Lower leg skin (tissue), 4 donors: ENCODE measurements at places on chromosomes 6 and 20. TPM values are rescaled to one million over a fixed set of nuclear protein-coding genes. Genes with fewer than 3 reads are reported as not detected.

The FOXC1 gene
- total RNA-seq = 39.0 TPM

The OR2J2 gene
- not detected for total RNA-seq

- no peak for DNase-seq
Measured at GRCh38 chr20:6007529-6008103, 46.2 kb downstream of the LRRN4 start.

GRCh38 chr6:149646599-149646998 lies 1.9 kb downstream of the KATNA1 start:
- DNase-seq = no peak

DNA sequence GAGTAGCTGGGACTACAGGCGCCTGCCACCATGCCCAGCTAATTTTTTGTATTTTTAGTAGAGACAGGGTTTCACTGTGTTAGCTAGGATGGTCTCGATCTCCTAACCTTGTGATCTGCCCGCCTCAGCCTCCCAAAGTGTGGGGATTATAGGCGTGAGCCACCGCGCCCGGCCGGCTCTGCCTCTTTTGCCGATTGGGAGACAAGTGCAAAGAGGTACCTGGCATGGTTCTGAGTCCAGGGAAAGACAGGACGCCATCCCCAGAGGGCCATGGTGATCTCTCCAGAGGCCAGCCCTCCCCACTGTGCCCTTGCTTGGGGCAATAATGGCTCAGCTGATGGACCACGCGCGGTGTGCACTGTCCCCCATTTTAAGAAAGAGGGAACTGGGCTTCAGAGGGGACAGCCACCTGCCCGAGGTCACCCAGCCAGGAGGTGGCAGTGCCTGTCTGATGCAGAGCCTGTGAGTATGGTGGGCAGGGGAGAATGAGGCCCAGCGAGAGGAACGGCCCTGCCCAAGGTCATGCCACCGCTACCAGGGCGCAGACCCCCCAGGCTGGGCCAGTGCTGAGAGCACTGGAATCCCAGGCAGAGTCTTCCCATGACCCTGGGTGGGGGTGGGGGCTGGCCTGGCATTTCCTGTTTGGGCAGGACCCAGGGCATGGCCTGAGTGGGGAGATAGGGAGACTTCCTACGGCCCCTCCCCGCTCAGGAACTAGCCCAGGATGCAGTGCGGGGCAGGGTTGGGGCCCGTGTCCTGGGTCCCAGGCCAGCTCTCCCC lies 61.0 kb downstream of the SNAI1 start:
- no peak for DNase-seq

GRCh38 chr6:129429956-129430355 lies 280.0 kb downstream of the ARHGAP18 start:
- no peak for DNase-seq

DNA sequence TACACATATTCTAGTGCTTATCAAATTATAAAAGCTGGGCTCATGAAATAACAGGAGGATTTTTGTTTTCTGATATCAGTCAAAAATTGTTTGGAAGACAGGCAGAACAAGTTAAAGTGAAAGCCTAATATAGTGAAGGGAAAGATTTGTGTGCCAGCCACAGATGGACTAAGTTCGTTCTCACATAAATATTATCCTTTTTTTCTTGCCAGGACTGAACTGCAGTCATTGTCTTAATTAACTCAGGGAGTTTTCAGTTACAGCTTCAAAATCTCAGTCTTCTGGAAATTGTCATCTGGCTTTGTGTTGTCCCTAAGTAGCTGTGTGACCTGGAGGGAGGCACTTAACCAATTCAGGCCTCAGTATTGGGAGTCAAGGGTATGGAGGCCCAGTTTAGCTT lies 40.7 kb downstream of the PLCB4 start:
- DNase-seq = no peak

The HCRTR2 gene
- total RNA-seq = 0.30 TPM

- no peak for DNase-seq
Measured at GRCh38 chr6:167566711-167567141, 241.8 kb downstream of the TTLL2 start.

The LY86 gene
- total RNA-seq = not detected

- DNase-seq = no peak
Measured at GRCh38 chr6:41722969-41723529, 12.4 kb downstream of the TFEB start.

- no peak for DNase-seq
Measured at GRCh38 chr6:117919775-117920729, 13.0 kb downstream of the SLC35F1 start.

DNA sequence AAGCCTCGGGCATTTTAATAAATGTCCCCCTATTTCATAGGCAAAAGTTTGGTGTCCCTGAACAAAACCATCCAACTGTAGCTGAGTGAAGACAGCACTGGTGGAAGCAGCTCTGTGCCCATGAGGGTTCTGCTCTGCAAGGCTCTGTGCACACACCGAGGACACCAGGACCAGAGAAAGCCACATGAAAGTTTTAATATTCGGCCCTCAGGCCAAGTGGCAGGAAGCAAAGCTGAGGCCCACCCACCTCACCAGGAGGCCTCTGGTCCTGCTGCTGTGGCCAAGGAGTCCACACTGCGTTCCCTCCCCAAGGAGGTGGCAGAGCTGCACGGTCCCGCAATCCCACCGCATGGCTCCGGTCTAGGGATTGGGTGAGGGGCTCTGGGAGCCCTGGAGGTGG lies 62.6 kb upstream of the RPS6KA2 start:
- no peak for DNase-seq

- DNase-seq = no peak
Measured at GRCh38 chr6:139406577-139407343, 32.3 kb upstream of the CITED2 start.

The TRIM31 gene
- total RNA-seq = not detected

The LBP gene
- not detected for total RNA-seq

DNA sequence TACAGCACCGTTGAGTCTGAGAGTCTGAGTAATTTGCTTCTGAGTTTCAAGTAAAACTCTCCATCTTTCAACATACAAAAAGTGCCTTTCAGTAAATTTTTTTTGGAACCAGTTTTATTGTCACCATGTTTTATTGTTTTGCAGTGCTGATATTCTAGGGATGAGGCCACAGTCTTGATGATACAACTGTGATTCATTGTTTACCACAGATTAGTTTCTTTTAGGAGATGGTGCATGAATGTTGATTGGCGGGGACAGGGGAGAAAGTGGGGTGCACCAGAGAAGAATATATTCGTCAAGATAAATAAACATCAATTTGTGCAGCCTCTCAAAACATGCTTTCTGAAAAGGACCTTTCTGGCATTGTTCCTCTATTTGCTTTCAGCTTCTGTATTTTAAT lies 109.0 kb downstream of the MCHR2 start:
- no peak for DNase-seq

DNA sequence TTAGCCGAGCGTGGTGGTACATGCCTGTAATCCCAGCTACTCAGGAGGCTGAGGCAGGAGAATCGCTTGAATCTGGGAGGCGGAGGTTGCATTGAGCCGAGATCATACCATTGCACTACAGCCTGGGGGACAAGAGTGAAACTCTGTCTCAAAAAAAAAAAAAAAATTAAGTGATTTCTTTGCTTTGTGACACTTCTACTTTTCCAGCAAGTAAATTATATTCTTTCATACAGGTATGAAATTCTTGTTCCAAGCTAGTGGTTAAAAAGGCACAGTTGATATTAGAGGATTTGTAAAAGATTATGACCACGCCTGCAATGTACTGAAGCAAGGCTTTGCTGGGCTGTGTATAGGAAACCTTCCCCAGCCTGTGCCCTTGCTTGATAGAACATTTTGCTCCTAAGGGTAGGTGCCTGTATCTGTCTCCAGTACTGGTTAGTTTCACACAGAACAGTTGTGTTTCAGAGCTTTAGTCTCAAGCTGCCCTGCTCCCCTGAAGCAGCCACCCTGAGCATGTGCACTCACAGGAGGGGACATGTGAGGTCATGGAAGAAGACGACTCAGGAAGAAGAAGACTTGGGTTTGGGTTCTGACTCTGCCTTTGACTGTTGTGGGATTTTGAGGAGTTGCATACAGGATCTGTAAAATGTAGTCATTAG lies 10.2 kb downstream of the PTPN1 start:
- no peak for DNase-seq
